ENCODE measurements at places on chromosomes 6 and 20.

DNA sequence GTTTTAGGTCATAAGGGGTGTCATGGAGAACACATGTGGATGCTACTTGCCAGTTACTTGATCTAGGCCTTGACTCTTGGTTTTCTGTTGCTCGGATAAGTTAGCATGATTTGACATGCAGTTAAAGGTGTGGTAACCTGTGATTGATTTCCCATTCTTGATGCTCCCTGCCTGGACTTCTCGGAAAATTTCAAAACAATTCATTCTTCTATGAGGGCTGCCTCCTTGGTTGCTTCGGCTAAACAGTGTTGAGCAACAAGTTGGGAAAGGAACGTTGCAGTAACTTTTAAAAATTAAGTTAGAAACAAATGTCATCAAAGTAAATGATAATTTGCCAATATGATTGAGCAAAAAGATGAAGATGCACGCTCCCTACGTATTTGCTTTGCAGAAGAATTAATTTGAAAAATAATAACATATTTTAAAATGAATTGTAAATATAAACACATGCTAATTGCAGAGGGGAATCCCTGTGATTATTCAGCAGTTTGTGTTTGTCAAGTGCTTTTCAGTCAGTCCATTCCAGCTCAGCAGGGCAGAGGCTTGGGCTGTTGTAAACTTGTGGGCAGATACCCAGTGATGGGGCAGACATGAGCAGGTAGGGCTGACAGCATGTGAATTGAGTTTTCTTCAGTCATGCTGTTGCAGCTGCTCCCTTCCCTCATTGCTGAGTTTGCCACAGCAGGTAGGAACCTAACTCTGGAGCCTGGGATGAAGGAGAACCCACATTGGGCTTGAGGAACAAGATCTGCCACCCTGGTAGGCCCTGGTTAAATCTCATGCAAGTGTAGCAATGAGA, 110.2 kb downstream of the ESR1 start:
- no peaks in the 10 kb centered on the region for H3K36me3 ChIP-seq
- no peak for DNase-seq
- peaks cover under 1% of the 10 kb centered on the region for H3K27me3 ChIP-seq
- H3K4me1 ChIP-seq = no peaks in the 10 kb centered on the region
- H3K4me3 ChIP-seq = no peak overlapping the region

GRCh38 chr20:50592282-50593004, 82.3 kb downstream of the PTPN1 start:
- no peak for DNase-seq
- no peaks in the 10 kb centered on the region for H3K27me3 ChIP-seq
- peaks cover 8% of the 10 kb centered on the region for H3K4me1 ChIP-seq

- DNase-seq = no peak
- H3K27ac ChIP-seq = no peak overlapping the region
- peaks cover 7% of the 10 kb centered on the region for H3K4me1 ChIP-seq
- H3K36me3 ChIP-seq = no peaks in the 10 kb centered on the region
- no peaks in the 10 kb centered on the region for H3K27me3 ChIP-seq
These were observed 30.0 kb upstream of the FABP7 start for GRCh38 chr6:122749451-122750050.

- no peaks in the 10 kb centered on the region for H3K36me3 ChIP-seq
- H3K4me1 ChIP-seq = peaks cover 3% of the 10 kb centered on the region
- H3K4me3 ChIP-seq = no peak overlapping the region
- H3K27me3 ChIP-seq = peaks cover 6% of the 10 kb centered on the region
- no peak for DNase-seq
- no peak overlapping the region for H3K27ac ChIP-seq
These were observed 54.5 kb downstream of the DZANK1 start for GRCh38 chr20:18412221-18412901.

DNA sequence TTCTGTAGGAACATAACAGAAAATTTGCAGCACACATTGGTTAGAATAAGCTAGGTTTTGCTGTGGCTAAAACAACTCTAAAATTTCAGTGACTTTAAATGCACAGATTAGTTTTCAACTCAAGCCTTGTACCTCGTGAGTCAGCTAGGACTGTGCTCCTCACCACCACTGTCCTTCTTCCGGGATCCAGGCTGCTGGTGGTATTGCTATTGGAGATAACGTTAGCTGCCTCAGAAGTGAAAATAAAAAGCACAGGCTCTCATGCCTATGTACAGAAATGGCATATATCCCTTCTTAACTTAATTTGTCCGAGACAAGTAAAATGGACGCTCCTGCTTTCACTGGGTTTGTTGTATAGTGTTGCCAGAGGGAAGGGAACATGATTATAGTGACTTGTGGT, 931.1 kb upstream of the EYS start:
- H3K4me1 ChIP-seq = no peaks in the 10 kb centered on the region
- no peak for DNase-seq
- no peak overlapping the region for H3K27ac ChIP-seq
- no peaks in the 10 kb centered on the region for H3K27me3 ChIP-seq

DNA sequence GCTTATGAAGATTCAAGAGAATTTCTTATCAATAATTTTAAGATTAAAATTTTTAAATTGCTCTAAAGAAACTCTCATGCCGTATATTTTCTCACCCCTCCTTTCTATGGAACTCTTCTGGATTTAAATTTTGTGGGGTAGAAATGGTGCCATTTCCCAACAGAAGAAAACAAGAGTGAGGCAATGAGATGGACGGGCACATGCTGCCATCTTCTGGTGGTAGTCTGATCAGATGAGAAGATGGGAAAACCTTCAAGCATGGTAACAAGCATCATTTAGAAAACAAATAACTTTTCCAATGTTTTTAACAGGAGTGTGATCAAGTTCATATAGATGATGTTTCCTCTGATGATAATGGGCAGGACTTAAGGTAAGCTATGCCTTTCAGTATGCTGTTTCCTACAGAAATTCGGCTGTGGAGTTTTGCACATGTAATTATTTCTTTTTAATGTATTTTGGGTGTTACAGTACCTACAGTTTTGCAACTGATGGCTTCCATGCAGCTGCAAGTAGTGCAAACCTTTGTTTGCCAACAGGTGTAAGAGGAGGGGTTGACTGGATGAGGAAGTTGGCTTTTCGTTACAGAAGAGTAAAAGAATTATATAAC, 271.4 kb downstream of the EYA4 start:
- H3K36me3 ChIP-seq = no peaks in the 10 kb centered on the region
- no peak overlapping the region for H3K27ac ChIP-seq
- peaks cover 50% of the 10 kb centered on the region for H3K27me3 ChIP-seq
- no peaks in the 10 kb centered on the region for H3K4me1 ChIP-seq

GRCh38 chr6:6806844-6807518, 218.5 kb downstream of the LY86 start:
- peaks cover 6% of the 10 kb centered on the region for H3K36me3 ChIP-seq
- no peak overlapping the region for H3K27ac ChIP-seq

GRCh38 chr20:58877050-58877975, 24.8 kb downstream of the GNAS start:
- H3K4me3 ChIP-seq = peak overlapping the region; percentile 28
- peaks cover 15% of the 10 kb centered on the region for H3K4me1 ChIP-seq
- DNase-seq = no peak

DNA sequence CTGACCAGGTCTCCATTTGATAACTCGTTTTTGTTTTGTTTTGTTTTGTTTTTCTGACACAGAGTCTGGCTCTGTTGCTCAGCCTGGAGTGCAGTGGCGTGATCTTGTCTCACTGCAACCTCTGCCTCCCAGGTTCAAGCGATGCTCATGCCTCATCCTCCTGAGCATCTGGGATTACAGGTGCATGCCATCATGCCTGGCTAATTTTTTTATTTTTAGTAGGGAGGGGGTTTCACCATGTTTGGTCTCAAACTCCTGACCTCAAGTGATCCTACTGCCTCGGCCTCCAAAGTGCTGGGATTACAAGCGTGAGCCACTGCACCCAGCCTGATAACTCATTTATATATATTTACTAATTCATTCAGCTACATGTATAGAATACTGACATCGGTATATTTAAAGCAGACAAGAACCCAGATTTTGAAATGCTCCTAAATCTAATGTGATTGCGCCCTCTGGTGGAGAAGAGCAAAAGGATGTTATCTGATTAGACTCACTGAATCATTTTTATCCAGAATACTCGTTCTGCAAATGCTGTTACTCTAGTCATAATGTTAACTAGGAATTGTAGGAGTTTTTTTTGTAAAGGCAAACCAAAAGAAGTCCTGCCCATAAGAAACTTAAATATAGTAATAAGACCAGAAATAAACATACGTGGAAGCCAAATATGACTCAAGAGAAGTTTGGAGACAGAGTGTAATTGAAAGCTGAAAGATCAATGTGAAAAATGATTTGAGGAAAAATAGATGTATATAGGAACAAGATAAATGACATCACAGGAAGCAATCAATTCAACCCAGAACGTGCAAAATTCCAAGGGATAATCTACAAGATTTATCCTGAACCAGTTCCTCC, 5.3 kb upstream of the COL12A1 start:
- no peak for DNase-seq
- no peak overlapping the region for H3K27ac ChIP-seq
- H3K4me1 ChIP-seq = peaks cover 27% of the 10 kb centered on the region
- H3K27me3 ChIP-seq = peaks cover 73% of the 10 kb centered on the region
- H3K4me3 ChIP-seq = no peak overlapping the region

Data from T-helper 17 cell (primary cell).